ENCODE measurements at places on chromosomes 4 and X. TPM values are rescaled to one million over a fixed set of nuclear protein-coding genes. Genes with fewer than 3 reads are reported as not detected.
A peak's percentile ranks its signal among the peaks of the same experiment; 100 is the strongest.

- no peak for DNase-seq
These were observed 233.8 kb upstream of the LDB2 start for GRCh38 chr4:17132226-17132625.

DNA sequence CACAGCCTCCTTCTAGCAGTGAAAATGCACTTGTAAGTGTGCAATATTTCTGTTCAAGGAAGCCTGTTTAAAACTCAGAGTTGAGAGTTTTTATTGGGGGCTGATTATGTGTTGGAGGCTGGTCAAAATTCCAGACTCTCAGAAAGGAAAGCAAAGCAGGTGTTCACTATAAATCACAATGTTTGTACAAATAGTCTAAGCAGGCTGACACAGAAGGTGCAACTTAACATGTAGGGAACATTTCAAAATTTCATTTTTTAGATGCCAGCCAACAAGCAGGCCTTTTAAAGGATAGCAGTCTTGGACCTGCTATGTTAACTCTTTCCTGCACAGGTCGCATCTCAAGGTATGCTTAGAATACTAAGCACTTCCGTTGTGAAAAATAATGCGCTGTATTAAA, 112.3 kb upstream of the IL13RA1 start:
- no peak for DNase-seq

DNA sequence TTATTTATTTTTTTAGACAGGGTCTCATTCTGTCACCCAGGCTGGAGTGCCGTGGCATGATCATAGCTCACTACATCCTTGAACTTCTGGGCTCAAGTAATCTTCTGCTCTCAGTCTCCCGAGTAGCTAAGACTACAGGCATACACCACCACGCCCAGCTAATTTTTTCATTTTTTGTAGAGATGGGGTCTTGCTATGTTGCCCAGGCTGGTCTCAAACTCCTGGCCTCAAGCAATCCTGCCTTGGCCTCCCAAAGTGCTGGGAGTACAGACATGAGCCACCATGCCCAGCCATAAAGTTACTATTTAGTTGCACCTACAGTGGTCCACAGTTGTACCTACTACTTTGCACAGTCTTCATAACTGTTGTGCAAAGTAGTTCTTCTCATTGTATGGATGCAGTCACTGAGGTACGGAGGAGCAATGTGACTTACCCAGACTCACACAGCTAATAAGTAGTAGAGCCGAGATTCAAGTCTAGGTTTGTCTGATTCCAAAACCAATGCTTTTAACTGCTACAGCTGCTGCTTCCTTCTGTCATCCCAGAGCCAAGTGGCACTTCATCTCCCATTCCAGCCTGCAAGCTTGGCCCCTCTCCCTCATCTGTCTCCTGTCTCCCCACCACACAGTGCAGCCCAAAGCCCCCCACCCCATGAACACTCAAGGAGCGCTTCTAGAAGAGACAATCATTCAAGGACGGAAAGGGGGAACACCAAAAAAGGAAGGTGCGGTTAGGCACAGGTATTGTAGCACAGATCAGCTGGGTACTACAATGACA, 24.0 kb upstream of the IQSEC2 start:
- no peak for DNase-seq

- no peak for DNase-seq
These were observed 92.5 kb downstream of the PARM1 start for GRCh38 chr4:75025431-75025830.

DNA sequence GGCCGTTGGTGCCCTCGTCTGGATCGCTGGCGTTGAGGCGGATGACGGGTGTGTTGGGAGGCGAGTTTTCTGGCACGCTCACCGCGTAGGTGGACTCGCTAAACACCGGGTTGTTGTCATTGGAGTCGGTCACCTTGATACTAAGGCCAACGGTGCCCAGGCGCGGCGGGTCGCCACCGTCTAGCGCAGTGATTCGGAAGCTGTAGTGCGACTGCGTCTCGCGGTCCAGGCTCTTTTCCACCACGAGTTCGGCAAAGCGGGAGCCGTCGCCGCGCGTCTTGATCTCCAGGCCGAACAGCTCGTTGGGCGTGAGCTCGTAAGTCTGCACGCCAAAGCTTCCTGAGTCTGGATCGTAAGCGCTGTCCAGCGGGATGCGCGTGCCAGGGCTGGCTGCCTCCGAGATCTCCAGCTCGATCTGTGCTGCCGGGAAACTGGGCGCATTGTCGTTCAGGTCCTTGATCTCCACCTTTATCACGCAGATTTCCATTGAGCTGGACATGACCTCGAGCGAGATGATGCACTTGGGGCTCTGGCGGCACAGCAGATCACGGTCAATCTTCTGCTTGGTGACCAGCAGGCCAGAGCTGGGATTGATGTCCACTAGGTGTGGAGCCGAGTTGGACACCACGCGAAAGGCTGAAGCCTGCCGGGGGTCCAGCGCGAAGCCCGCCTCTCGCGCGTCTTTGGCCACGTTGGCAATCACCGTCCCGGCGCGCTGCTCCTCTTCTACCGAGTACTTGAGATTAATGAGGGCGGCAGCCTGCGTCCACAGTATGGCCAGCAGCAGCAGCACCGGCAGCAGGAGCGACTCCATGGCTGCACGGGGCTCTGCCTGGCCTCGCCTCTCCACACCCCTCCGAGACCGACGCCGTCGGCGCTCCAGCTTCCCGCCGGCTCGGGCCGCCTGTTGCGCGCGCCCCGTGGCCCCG, 2.0 kb downstream of the PCDH19 start:
- no peak for DNase-seq

GRCh38 chr4:158811216-158811540, 42.4 kb downstream of the FNIP2 start:
- no peak for DNase-seq

GRCh38 chrX:111244235-111244750, 26.0 kb downstream of the CAPN6 start:
- peak; percentile 36 for DNase-seq

Gene SYTL4
- total RNA-seq: 12.0 TPM

Gene POLR2B
- total RNA-seq: 95.5 TPM

Gene C4orf36
- not detected for total RNA-seq

Gene TGIF2LX
- total RNA-seq: not detected

GRCh38 chr4:76738086-76738931, 159.6 kb downstream of the SOWAHB start:
- no peak for DNase-seq

Gene NSD2
- 66.1 TPM for total RNA-seq

- DNase-seq: peak; percentile 59
These were observed 48.8 kb downstream of the CLDN34 start for GRCh38 chrX:10015723-10016518.

DNA sequence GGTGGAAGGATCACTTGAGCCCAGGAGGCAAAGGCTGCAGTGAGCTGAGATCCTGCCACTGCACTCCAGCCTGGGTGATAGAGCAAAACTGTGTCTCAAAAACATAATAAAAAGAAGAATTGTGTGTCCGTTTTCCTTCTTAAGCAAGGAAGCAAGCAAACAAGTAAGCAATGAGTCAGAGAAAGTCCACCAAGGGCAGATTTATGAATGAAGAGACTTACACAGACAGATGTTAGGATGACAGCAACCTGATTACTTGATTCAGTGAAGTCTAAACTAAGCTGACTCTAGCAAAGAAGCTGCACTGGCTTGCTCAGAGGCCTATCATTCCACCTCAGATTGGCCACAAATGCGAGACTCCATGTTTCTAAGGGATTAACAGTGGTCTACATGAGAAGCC, 34.1 kb upstream of the SCML1 start:
- no peak for DNase-seq

DNA sequence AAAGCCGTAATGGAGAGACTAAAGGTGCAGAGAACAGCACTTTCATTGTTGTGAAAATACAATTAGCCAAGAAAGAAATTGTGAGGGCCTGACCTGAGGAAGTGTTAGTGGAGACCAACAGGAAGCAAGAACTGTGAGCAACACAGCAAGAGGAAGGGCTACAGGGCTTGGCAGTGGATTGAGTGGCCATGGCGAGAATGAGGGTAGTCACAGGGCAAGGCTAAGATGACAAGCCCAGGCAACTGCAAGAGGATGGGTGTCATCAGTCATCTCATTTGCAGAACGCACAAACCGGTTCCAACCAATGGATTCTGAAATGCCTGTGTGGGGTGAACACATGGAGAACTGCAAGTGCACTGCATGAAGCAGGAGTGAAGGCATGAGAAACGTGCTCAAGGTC, 3.6 kb downstream of the SLC10A6 start:
- no peak for DNase-seq

Gene ETFDH
- 13.3 TPM for total RNA-seq

- peak; percentile 55 for DNase-seq
These were observed 77.9 kb downstream of the APBB2 start for GRCh38 chr4:41136456-41136855.

GRCh38 chr4:91936311-91936710, 367.5 kb upstream of the GRID2 start:
- DNase-seq: no peak

DNA sequence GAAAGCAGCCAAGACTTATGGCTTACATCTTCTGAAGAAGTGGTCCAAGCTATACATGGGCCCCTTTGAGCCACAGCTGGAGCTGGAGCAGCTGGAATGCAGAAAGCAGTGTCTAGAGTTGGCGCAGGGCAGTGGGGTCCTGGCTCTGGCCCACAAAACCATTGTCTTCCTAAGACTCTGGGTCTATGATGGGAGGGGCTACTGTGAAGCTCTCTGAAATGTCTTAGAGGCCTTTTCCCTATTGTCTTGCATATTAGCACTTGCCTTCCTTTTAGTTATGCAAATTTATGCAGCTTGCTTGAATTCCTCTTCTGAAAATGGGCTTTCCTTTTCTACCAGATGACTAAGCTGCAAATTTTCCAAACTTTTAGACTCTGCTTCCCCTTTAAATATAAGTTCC, 15.3 kb downstream of the NPY1R start:
- no peak for DNase-seq

Gene UBE2K
- 187 TPM for total RNA-seq

DNA sequence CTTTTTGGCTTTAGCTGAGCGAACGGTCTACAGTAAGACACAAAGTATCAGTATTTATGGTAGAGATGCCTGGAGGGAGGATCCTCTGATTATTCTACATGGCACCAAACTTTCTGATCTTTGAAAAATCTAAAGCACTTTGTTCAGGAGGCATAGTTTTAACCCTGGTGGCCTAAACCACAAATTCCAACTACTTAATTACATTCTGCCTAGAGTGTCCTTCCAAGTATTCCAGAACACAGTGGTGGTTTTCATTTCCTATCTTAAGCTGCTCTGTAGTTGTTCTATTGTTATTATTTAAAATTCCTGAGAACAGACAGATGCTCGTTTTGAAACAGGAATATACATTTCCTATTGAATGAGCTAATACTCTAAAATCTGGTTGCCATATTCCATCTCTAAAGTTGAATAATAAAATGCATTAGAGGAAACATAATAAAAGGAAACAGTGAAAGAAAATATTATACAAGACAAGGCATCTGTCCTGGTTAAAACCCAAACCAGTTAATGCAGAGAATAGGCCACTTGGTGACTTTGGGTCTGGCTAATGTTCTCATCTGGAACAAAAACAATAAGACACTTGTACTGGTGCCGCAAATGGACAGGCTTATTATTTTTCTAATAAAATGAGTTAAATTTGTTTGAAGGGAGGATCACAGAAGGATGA, 657.4 kb downstream of the SPRY1 start:
- DNase-seq: no peak

Gene GAB3
- total RNA-seq: 2.7 TPM

- no peak for DNase-seq
These were observed 7.8 kb downstream of the MAGEA4 start for GRCh38 chrX:151920530-151920929.

Gene CXCL8
- not detected for total RNA-seq

Gene CACNA1F
- not detected for total RNA-seq

Gene MSANTD1
- total RNA-seq: 5.8 TPM

GRCh38 chr4:152166567-152166966, 369.3 kb downstream of the FBXW7 start:
- DNase-seq: peak; percentile 55

DNA sequence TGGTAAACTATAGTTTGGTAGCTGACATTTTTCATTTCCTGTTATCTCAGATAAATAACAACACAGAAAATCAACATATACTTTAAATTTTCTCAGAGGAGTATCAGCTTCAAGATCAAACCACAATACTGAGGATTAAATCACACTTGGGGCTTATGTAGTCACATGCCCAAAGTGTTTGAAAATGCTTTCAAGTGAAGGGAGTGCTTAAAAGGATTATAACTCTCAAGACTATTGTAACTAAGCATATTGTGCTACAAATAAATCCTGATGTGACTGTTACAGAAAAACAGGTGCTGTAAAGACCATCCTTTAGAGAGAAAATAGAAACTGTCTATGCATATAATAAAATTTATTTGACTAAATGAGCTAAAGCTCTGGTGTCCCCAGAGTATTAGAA, 887.6 kb downstream of the ADGRL3 start:
- DNase-seq: no peak

DNA sequence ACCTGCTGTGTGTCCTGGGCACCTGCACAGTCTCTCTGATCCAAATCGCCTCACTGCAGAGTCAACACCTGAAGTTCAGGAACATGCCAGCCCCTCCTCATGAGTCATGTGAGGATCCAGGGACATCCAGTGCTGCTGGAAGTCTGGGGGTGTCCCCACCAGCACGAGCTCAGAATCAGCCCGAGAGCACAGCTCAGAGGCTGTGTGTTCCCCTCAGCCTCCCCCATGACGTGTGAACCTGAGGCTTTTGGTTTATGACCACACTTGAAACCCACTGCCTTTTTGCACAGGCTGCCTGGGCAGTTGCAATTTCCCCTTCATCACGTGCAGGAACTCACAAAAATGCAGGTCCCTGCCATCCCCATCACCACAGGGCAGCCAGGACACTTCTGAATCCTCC, 47.1 kb downstream of the PPP2R2C start:
- no peak for DNase-seq
